Spleen (tissue), 13 donors: ENCODE measurements at places on chromosomes 2 and 18. TPM values are rescaled to one million over a fixed set of nuclear protein-coding genes. Genes with fewer than 3 reads are reported as not detected.

INPP5D gene
- 209 TPM for total RNA-seq

MYCN gene
- not detected for total RNA-seq

CCDC121 gene
- total RNA-seq = 2.6 TPM

ANKRD29 gene
- 3.3 TPM for total RNA-seq

ABCG5 gene
- not detected for total RNA-seq

GREB1 gene
- total RNA-seq = 1.6 TPM

CDH20 gene
- not detected for total RNA-seq

MYL1 gene
- total RNA-seq = not detected

NCOA1 gene
- 50.5 TPM for total RNA-seq

SERPINB11 gene
- not detected for total RNA-seq

TYMS gene
- total RNA-seq = 17.7 TPM

SELENOI gene
- total RNA-seq = 15.3 TPM

MAP3K20 gene
- 19.9 TPM for total RNA-seq

CRYBA2 gene
- not detected for total RNA-seq

SDC1 gene
- 21.8 TPM for total RNA-seq

MEP1B gene
- not detected for total RNA-seq

LYG2 gene
- not detected for total RNA-seq

ICOS gene
- total RNA-seq = 2.4 TPM
